ENCODE measurements at places on chromosomes 5 and 9. TPM values are rescaled to one million over a fixed set of nuclear protein-coding genes. Genes with fewer than 3 reads are reported as not detected.

DNA sequence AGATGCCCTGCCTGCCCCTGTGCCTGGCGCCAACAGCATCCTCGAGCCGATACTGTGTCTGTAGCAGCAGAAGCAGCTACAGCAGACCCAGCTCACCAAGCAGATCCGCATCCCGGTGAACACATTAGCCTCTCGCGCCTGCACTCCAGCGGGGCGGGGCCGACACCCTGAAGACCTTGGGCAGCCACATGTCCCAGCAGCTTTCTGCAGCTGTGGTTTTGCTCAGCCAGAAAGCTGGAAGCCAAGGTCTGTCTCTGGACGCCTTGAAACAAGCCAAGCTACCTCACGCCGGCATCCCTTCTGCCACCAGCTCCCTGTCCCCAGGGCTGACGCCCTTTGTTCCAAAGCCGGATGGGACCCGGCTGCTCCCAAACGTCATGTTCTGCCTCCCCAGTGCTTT, 59.6 kb downstream of the ACTBL2 start:
- H3K27me3 ChIP-seq = no peaks in the 10 kb centered on the region
- no peak overlapping the region for H3K4me3 ChIP-seq
- H3K4me1 ChIP-seq = no peaks in the 10 kb centered on the region
- no peaks in the 10 kb centered on the region for H3K36me3 ChIP-seq
- H3K27ac ChIP-seq = no peak overlapping the region

The OR13C4 gene
- total RNA-seq = not detected

The LCP2 gene
- 12.4 TPM for total RNA-seq

DNA sequence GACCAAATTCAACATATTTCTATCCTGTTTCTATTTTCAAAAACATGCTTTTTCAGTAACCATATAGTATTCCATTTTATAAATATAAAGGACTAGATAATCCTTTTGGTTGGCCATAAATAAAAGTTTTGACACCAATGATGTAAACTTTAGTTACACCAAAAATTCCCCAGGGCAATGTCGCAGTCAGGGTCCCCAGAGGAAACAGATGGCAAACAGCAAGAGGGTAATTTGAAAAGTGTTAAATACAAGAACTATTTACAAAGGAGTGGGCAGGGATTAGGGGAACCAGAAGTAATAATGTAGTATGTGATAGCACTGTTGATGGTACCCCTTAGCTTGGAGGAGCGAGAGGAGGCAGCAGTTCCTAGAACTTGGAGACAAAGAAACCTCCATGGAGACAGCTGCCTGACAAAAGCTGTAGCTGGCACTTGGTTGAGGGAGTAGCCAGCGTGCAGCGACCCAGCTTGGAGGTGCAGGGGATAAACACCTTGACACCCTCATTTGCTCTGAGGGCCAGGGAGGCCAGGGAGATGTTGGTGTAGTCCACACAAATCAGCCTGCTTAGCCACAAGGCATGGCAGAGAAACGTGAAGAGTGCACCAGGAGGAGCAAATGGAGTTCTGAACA, 18.3 kb upstream of the MSANTD3 start:
- no peak overlapping the region for H3K27ac ChIP-seq
- no peaks in the 10 kb centered on the region for H3K36me3 ChIP-seq
- no peaks in the 10 kb centered on the region for H3K27me3 ChIP-seq
- no peak for DNase-seq
- H3K4me3 ChIP-seq = no peak overlapping the region

DNA sequence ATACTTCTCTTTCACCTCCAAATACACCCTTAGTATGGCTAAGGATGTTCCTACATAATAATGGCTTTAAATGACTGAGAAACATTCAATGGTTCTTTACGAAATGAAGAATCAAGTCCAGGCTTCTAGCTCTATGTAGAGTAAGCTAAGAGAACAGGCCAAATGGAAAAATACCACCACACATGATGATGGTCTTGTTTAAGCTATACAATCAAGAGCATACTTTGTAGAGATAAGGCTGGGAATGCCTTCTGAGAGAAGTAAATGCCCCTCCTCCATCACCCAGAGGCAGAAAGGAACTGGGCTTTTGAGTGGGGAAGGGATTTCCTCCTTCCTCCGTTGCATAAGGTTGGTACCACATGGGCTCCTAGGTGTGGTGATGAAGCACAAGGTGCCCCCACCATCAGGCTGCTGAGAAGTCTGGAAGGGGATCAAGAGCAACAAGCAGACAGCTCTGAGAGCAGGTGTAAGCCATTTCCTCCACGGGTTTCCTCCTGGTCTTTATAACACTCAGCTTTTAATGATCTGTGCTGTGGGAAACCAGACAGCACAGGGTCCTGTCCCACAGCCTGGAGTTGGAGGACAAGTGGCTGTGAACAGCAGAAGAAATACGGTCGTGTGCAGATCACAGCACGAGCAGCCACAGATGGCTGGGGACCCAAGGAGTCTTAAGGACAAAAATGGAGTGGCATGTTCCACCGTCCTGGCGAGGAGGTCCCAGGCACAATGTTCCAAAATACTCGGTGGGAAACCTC, 396.9 kb downstream of the CTNND2 start:
- H3K36me3 ChIP-seq = no peaks in the 10 kb centered on the region
- no peaks in the 10 kb centered on the region for H3K4me1 ChIP-seq
- H3K27me3 ChIP-seq = no peaks in the 10 kb centered on the region
- no peak overlapping the region for H3K27ac ChIP-seq
- no peak overlapping the region for H3K4me3 ChIP-seq
